ENCODE measurements at places on chromosomes 2 and 18.
A peak's percentile ranks its signal among the peaks of the same experiment; 100 is the strongest.

DNA sequence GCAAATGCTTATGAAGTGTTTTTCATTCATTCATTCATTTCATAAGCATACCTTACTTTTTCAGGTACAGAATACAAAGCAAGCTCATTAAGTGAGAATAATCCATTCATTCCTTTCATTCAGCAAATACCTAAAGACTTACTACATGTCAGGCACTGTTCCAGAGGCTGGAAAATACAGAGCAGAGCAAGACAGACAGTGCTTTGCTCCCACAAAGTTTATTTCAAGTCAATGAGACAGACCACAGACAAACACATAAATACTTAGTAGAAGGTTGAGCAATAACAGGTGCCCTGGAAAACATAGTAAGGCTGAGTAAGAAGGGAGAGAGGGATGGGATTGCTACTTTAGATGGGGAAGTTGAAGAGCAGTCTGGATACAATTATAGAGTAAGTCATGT, 309.8 kb downstream of the C1D start:
- no peak for DNase-seq

DNA sequence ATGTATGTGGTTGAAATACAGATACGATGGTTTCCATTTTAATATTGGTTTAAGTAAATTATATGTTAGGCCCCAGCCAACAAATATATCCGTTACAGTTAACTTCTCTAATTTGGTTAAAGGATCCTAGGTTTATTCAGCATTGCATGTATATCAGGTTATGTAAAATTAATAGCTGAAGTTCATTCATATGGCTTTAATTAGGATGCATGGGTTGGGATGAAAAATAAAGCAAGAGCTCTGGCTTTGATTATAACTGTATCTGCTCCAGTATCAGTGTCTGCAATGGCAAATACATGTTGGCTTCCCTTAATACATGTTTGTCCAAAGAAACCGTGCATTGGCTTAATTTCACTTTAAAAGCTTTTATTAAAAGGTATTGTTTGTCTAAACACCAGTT, 435.7 kb upstream of the SETBP1 start:
- DNase-seq = no peak

GRCh38 chr2:43008388-43008787, 216.0 kb upstream of the HAAO start:
- DNase-seq = no peak

DNA sequence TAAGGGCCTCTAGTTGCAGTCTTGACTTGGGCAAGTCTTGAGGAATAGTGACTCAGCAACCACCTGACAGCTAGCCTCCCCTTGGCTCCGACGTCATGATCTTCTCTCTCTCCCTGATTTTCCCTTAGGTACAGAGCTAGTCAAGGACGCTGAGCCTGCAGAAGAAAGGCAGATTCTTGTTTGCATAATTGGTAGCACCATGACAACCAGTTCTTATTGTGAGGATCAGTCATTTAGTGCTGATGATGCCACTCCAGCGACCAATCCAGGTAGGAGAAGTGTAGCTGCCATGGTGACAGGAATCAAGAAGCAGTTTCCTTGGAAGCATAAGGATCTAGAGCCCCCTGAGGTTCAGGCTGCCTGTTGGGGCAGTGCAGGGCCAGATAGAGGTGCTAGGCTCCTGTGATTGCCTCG, 2.8 kb upstream of the RESP18 start:
- peak; percentile 47 for DNase-seq

GRCh38 chr2:75553935-75554531, 6.7 kb downstream of the EVA1A start:
- no peak for DNase-seq

- no peak for DNase-seq
Observed at GRCh38 chr2:234306426-234307173, 190.3 kb downstream of the ARL4C start.

GRCh38 chr18:25875551-25876240, 214.7 kb downstream of the SS18 start:
- no peak for DNase-seq

- DNase-seq = no peak
Observed at GRCh38 chr2:182705761-182706160, 10.3 kb upstream of the DNAJC10 start.
